ENCODE measurements at places on chromosomes 4 and X. TPM values are rescaled to one million over a fixed set of nuclear protein-coding genes. Genes with fewer than 3 reads are reported as not detected.

DNA sequence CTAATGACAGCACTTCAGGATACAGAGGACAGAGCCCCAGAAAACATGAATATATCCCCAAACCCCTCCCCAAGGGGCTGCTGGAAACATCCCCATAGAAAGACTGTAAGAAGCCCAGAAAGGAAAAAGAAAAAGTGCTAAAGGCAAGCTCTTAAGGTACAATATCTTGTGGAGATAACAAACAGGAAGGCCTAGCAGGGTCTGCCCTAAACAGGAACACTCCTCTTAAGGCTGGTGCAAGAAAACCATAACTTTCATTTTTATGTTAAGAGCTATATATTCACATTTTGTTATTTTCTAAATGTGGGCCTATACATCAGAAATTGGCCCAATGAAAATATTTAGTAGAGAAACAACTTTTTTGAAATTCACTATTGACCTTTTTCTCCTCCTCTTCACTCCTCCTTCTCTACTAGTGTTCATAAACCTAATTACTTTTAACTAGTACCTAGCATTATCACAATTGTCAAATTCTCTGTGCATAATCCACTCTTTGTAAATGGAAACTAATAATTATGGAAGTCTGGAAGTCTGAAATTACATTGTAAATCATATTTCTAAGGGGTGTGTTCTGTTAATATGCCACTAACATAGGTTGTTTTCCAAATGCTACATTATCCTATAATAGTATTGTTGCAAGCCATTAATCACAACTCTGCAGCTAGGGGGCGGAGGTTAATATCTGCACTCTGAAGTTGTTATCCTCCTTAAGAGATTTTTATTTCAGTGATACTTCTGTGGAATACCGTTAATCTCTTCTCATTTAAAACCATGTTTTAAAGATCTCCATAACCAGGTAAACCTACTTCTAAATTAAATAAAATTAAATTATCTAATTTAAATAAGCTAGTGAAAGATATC lies 59.8 kb downstream of the CASK start:
- no peak for DNase-seq

DNA sequence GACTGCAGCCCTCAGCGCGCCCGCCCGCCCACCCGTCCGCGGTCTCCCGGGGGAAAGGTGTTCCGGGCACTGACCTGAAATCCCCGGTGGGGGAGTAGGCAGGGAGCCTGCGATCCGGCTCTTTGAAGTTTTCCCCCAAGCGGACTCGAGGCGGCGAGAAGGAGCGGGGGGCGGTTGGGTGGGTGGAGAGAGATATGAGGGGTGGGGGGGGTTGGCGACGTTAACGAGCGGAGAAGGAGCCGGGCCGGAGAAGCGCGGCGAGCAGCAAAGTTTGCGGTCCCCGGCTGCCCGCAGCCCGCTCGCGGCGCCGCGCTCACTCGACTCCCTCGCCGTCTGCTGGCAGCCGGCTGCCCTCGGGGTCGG lies 636 bp downstream of the BCOR start:
- no peak for DNase-seq

GRCh38 chr4:170589597-170590191 lies 499.9 kb upstream of the AADAT start:
- DNase-seq = no peak

The PHOX2B gene
- not detected for total RNA-seq

The TACR3 gene
- total RNA-seq = not detected

The DDX53 gene
- not detected for total RNA-seq

The RPGR gene
- total RNA-seq = 5.5 TPM

The IL13RA2 gene
- 0.44 TPM for total RNA-seq
